ENCODE measurements at places on chromosomes 6 and 20. TPM values are rescaled to one million over a fixed set of nuclear protein-coding genes. Genes with fewer than 3 reads are reported as not detected.

The NNAT gene
- total RNA-seq = 106 TPM

The DEFB128 gene
- total RNA-seq = not detected

The HLA-DQA1 gene
- not detected for total RNA-seq

The BMP7 gene
- total RNA-seq = not detected

The EDN3 gene
- total RNA-seq = 2.9 TPM

The CALHM5 gene
- under 0.01 TPM for total RNA-seq

The DLK2 gene
- 11.0 TPM for total RNA-seq

The ZBTB2 gene
- 9.4 TPM for total RNA-seq

The GSTA2 gene
- total RNA-seq = not detected

The SLC4A11 gene
- 1.6 TPM for total RNA-seq

The AVP gene
- not detected for total RNA-seq

The SOX18 gene
- not detected for total RNA-seq

The SAPCD1 gene
- total RNA-seq = 0.79 TPM

The RNF39 gene
- total RNA-seq = 0.65 TPM

The OR12D1 gene
- total RNA-seq = not detected

The SLC12A5 gene
- 0.33 TPM for total RNA-seq

The ZFP57 gene
- total RNA-seq = 1.6 TPM

The NKX2-2 gene
- total RNA-seq = not detected

The SLC52A3 gene
- 0.11 TPM for total RNA-seq

The CDSN gene
- total RNA-seq = 69.1 TPM

The CYP21A2 gene
- 0.22 TPM for total RNA-seq

The NKAIN4 gene
- not detected for total RNA-seq

The PLN gene
- total RNA-seq = not detected

The ZNF311 gene
- 1.6 TPM for total RNA-seq

The HLA-DOA gene
- not detected for total RNA-seq

The FKBP1C gene
- total RNA-seq = 2.0 TPM

The ADGRF4 gene
- 24.8 TPM for total RNA-seq

The BNIP5 gene
- not detected for total RNA-seq

The NCOA5 gene
- 19.2 TPM for total RNA-seq

The ZBP1 gene
- total RNA-seq = not detected

Measured in placental epithelial cell (primary cell).